ENCODE measurements at places on chromosomes 2 and 18.
A peak's percentile ranks its signal among the peaks of the same experiment; 100 is the strongest.

GRCh38 chr2:149410701-149411484 is 80.5 kb downstream of the LYPD6 start:
- no peaks in the 10 kb centered on the region for H3K4me1 ChIP-seq
- no peaks in the 10 kb centered on the region for H3K27me3 ChIP-seq
- H3K4me3 ChIP-seq: no peak overlapping the region
- H3K27ac ChIP-seq: no peak overlapping the region

DNA sequence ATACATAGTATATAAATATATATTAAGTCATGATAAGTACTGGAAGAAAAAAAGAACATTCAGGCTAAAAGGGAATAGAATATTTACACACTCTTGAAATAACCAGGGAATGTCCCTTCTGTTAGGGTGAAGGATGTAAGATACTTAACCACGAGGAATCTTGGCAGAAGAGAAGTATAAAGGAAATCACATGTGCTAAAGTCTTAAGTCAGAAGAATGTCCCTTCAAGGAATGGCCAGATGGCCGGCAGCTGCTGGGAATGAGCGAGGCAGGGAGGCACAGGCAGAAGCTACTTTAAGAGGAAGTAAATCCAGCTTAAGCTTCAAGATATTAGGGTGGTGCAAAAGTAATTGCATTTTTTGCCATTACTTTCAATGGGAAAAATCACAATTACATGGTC is 5.5 kb downstream of the CCDC102B start:
- no peaks in the 10 kb centered on the region for H3K27me3 ChIP-seq
- H3K4me1 ChIP-seq: no peaks in the 10 kb centered on the region
- DNase-seq: no peak
- no peak overlapping the region for H3K4me3 ChIP-seq
- H3K27ac ChIP-seq: no peak overlapping the region

- H3K36me3 ChIP-seq: no peaks in the 10 kb centered on the region
- peaks cover 27% of the 10 kb centered on the region for H3K27me3 ChIP-seq
- peaks cover 3% of the 10 kb centered on the region for H3K4me1 ChIP-seq
- DNase-seq: no peak
- no peak overlapping the region for H3K27ac ChIP-seq
Measured at GRCh38 chr2:149037851-149038250, 648 bp upstream of the LYPD6B start.

- DNase-seq: no peak
- no peaks in the 10 kb centered on the region for H3K27me3 ChIP-seq
- peaks cover 33% of the 10 kb centered on the region for H3K4me1 ChIP-seq
Measured at GRCh38 chr18:13726972-13727331, 479 bp downstream of the RNMT start.

DNA sequence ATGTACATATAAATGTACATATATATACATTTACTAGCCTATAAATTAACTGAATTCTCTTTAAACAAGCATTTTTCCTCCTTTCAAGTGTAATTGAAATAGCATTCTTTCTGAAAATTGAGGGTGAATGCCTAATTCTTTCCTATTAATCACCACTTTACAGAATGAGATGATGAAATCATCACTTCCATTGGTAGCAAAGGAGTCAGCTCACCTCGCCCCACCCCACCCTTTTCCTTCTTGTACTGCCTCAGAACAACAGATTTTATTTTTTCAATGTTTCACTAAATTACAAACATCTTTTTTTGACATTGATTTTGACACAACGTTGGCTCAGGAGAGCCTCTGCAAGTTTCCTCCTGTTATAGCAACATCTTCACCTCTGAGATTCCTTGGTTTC is 181.9 kb upstream of the CDH7 start:
- no peaks in the 10 kb centered on the region for H3K36me3 ChIP-seq
- H3K27me3 ChIP-seq: no peaks in the 10 kb centered on the region
- no peak for DNase-seq
- H3K4me3 ChIP-seq: no peak overlapping the region

DNA sequence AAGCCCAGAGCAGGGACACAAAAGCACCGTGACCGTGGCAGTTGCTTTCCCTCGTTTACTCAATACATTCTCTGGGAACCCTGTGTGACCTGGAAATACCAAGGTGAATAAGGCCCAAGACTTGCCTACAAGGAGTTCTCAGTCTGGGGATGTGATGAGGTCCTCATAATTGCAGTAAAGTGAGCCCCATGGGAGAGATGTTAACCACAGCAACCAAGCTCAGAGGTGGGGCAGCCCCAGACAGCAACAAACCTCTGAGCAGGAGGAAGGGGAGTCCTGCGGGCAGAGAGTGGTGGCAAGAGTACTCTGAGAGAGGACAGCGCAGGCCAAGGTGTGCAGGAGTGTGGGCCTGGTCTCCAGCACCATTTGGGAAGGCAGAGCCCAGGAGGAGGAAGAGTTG is 91.6 kb downstream of the TTC32 start:
- no peak for DNase-seq
- no peak overlapping the region for H3K27ac ChIP-seq
- H3K27me3 ChIP-seq: no peaks in the 10 kb centered on the region

DNA sequence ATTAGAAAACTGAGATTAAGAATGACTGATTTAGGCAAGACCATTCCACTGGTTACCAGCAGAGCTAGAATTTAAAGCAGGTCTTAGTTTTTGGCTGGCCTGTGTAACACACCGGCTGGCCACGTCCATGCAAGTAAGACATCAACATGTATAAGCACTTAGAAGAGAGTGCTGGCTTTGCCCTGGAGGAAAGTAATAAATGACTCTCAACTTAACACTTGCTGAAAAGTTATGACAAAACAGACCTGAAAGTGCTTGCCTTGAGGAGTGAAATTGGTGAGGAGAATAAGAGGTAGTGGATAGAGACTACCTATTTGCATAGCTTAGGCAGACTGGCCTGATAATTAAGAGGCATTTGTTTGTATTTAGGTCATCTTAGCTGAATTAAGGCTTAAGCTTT is 165.7 kb upstream of the KCNJ3 start:
- H3K27ac ChIP-seq: no peak overlapping the region
- no peaks in the 10 kb centered on the region for H3K36me3 ChIP-seq
- no peaks in the 10 kb centered on the region for H3K4me1 ChIP-seq
- H3K27me3 ChIP-seq: no peaks in the 10 kb centered on the region
- DNase-seq: no peak

- no peak for DNase-seq
- no peak overlapping the region for H3K27ac ChIP-seq
- H3K36me3 ChIP-seq: no peaks in the 10 kb centered on the region
- no peaks in the 10 kb centered on the region for H3K4me1 ChIP-seq
- no peak overlapping the region for H3K4me3 ChIP-seq
- H3K27me3 ChIP-seq: no peaks in the 10 kb centered on the region
Measured at GRCh38 chr18:33712719-33713118, 134.7 kb downstream of the ASXL3 start.

- H3K27ac ChIP-seq: no peak overlapping the region
- no peak overlapping the region for H3K4me3 ChIP-seq
- H3K4me1 ChIP-seq: no peaks in the 10 kb centered on the region
- no peak for DNase-seq
Measured at GRCh38 chr2:225930687-225931086, 531.2 kb downstream of the NYAP2 start.

GRCh38 chr2:156687715-156688114 is 251.5 kb downstream of the GPD2 start:
- H3K4me1 ChIP-seq: no peaks in the 10 kb centered on the region
- H3K4me3 ChIP-seq: no peak overlapping the region
- H3K27ac ChIP-seq: no peak overlapping the region
- DNase-seq: no peak
- no peaks in the 10 kb centered on the region for H3K36me3 ChIP-seq

DNA sequence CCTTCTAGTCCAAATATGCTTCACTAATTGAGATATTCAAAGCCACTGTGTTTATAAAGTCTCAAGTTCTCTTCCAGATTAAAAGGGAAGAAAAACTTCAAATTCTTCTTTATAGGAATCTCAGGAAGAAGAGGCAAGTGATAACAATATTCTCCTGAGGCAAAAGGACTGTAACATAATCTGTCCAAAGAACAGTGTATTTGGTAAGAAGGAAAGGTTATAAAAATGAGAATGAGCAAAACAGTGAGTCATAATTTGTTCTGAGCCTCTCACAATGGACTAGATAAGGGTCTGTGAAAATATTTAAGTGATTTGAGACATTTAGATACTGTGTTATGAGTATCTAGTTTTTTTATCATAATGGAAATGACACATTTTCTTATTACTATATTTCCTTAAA is 44.3 kb downstream of the SNRPD1 start:
- no peaks in the 10 kb centered on the region for H3K27me3 ChIP-seq
- H3K4me3 ChIP-seq: no peak overlapping the region
- no peaks in the 10 kb centered on the region for H3K4me1 ChIP-seq
- no peak for DNase-seq

DNA sequence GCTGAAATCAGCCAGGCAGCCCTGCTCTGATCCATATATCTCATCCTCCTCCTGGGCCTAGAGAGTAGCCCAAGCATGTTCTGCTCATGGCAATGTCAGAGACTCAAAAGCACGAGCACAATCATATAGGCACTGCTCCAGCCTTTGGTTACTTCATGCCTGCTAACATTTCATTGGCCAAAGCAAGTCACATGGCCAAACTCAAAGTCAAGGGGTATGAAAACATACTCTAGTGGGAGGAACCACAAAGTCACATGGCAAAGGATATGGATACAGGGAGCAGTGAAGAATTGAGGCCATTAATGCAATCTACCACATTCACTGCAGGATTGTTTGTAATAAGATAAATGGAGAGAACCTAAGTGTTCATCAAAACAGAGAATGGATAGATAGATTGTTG is 87.8 kb upstream of the SPATS2L start:
- H3K27ac ChIP-seq: no peak overlapping the region
- no peak for DNase-seq

DNA sequence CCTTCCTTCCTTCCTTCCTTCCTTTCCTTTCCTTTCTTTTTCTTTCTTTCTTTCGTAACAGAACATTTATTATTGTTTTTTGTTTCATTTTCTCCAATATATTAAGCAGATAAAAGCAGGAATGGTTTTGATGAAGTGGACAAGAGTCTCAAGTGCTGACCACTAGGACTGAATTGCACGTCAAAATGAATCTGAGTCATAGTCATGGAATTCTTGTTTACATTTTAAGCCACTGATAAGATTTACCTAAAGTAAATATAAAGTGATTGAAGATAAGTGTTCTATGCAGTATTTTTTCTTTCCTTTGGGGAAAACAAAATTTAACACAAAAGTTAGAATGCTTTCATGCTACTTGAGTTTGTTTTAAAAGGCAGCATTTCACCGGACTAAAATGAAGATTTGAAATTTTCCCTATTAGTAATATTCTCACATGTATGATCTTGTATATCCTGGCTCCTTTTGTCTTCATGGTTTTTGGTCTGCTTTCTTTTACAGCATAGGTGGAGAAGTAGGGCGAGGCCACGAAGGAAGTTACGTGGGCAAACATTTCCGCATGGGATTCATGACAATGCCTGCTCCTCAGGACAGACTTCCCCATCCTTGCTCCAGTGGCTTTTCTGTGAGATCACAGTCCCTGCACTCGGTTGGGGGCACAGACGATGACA is 113.5 kb downstream of the NYAP2 start:
- H3K27ac ChIP-seq: no peak overlapping the region
- no peak for DNase-seq
- H3K27me3 ChIP-seq: no peaks in the 10 kb centered on the region
- H3K4me3 ChIP-seq: no peak overlapping the region
- H3K36me3 ChIP-seq: no peaks in the 10 kb centered on the region

- peak; percentile 12 for DNase-seq
- H3K4me3 ChIP-seq: no peak overlapping the region
- peaks cover 4% of the 10 kb centered on the region for H3K36me3 ChIP-seq
- H3K4me1 ChIP-seq: no peaks in the 10 kb centered on the region
- no peak overlapping the region for H3K27ac ChIP-seq
- no peaks in the 10 kb centered on the region for H3K27me3 ChIP-seq
Measured at GRCh38 chr2:198127627-198128026, 323.2 kb downstream of the PLCL1 start.

GRCh38 chr2:128623776-128624761 is 305.4 kb upstream of the HS6ST1 start:
- no peak overlapping the region for H3K27ac ChIP-seq
- H3K4me1 ChIP-seq: no peaks in the 10 kb centered on the region
- H3K36me3 ChIP-seq: no peaks in the 10 kb centered on the region

GRCh38 chr18:12593866-12594265 is 64.0 kb downstream of the SPIRE1 start:
- no peak overlapping the region for H3K27ac ChIP-seq
- no peaks in the 10 kb centered on the region for H3K36me3 ChIP-seq
- H3K27me3 ChIP-seq: no peaks in the 10 kb centered on the region
- H3K4me3 ChIP-seq: no peak overlapping the region

DNA sequence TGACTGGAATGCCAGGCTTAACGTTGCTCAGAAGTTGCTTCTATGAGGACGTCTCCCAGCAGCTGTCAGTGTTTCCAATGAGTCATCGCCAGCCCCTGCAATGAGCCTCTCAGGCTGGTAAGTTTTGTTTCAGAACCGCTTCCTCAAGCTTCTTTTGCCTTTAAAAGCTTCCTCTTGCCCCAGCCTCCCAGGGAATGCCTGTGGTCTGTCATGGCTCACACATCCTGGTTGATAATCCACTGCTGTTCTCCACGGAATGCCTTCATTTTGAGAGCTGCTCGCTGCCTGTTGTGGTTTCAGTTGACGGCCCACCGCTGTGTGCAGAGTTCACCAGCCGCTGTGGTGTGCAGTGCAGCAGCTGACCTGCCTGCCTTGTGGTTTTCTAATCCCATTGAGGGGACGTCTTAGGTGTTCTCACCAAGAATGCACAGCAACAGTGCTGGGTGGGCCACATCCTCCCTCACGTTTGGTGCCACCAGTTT is 96.4 kb downstream of the RTP5 start:
- peaks cover 7% of the 10 kb centered on the region for H3K4me1 ChIP-seq
- H3K27ac ChIP-seq: no peak overlapping the region
- peak; percentile 10 for DNase-seq
- H3K36me3 ChIP-seq: peaks cover 7% of the 10 kb centered on the region
- H3K4me3 ChIP-seq: peak overlapping the region; percentile 28
- H3K27me3 ChIP-seq: no peaks in the 10 kb centered on the region

DNA sequence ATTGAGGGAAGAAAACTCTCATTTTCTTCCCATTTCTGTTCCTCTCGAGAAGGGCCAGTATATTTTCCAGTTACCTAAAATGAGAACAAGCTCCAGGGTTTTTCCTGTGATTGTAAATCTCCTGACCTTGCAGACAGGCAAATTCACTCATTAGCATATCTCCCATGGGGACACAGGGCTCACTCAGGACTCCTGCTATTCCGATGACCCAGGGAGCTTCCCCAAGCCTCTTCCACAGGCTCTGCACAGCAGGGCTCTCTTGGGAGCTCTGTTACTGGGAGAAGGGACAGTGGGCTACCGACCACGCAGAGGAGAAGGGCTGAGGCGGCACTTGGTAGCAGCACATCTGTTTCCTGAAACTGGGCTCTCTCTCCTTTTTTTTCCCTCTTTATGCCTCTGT is 135.2 kb upstream of the CAPN13 start:
- H3K4me1 ChIP-seq: no peaks in the 10 kb centered on the region
- no peak overlapping the region for H3K4me3 ChIP-seq
- DNase-seq: no peak

- peak; percentile 56 for DNase-seq
- peaks cover 3% of the 10 kb centered on the region for H3K4me1 ChIP-seq
- no peak overlapping the region for H3K4me3 ChIP-seq
Measured at GRCh38 chr2:70919672-70920366, 15.9 kb upstream of the ATP6V1B1 start.

GRCh38 chr2:95552911-95553310 is 38.9 kb upstream of the TRIM43 start:
- H3K27ac ChIP-seq: no peak overlapping the region
- DNase-seq: no peak
- H3K27me3 ChIP-seq: peaks cover 12% of the 10 kb centered on the region
- H3K4me1 ChIP-seq: no peaks in the 10 kb centered on the region

- no peaks in the 10 kb centered on the region for H3K36me3 ChIP-seq
- no peaks in the 10 kb centered on the region for H3K27me3 ChIP-seq
- no peaks in the 10 kb centered on the region for H3K4me1 ChIP-seq
- no peak overlapping the region for H3K4me3 ChIP-seq
- H3K27ac ChIP-seq: no peak overlapping the region
Measured at GRCh38 chr2:227043981-227044380, 120.0 kb downstream of the COL4A4 start.

All from CD4-positive, alpha-beta T cell (primary cell).